ENCODE measurements at places on chromosomes 3 and 15.
A peak's percentile ranks its signal among the peaks of the same experiment; 100 is the strongest.

GRCh38 chr3:105807701-105808100, 61.1 kb downstream of the CBLB start:
- DNase-seq = no peak

- DNase-seq = peak; percentile 89
Measured at GRCh38 chr3:57544181-57545125, at the start of gene DNAH12. Gene DNAH12 (minus strand): TSS chr3:57544344. CDS start chr3:57542870, 1,474 bp downstream.

GRCh38 chr15:84595660-84596059, 5.1 kb upstream of the ZSCAN2 start:
- DNase-seq = no peak

GRCh38 chr3:101212730-101213129, 107.6 kb downstream of the IMPG2 start:
- no peak for DNase-seq

GRCh38 chr15:31598620-31599019, 272.0 kb downstream of the KLF13 start:
- DNase-seq = no peak

- DNase-seq = no peak
Measured at GRCh38 chr3:147118611-147119010, 287.7 kb downstream of the ZIC4 start.

GRCh38 chr3:171876680-171877147, 33.6 kb downstream of the TMEM212 start:
- DNase-seq = no peak

DNA sequence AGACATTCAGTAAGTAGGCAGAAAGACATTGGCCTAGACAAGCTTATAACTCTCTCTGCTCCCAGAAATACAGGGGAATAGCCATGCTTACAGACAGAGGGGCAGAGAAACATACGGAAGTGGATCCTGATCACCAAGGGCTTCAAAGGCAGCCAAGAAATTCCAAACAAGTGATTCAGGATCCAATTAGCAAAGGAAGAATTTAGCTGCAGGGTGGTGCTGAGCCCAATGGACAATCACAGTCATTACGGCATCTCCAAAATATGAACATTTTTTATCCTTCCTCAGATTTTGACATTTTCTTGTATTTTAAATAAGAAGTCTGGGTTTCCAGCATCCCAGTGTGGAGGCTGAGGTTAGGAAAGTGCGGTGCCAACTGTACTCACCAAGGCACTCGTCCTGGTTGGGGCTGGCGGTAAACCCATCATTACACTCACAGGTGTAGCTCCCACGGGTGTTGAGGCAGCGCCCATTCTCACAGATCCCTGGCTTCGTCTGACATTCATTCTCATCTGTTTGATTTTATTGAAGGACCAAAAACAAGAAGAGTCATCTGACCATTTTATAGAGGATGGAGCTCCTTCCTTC, 96.8 kb downstream of the DUT start:
- no peak for DNase-seq

DNA sequence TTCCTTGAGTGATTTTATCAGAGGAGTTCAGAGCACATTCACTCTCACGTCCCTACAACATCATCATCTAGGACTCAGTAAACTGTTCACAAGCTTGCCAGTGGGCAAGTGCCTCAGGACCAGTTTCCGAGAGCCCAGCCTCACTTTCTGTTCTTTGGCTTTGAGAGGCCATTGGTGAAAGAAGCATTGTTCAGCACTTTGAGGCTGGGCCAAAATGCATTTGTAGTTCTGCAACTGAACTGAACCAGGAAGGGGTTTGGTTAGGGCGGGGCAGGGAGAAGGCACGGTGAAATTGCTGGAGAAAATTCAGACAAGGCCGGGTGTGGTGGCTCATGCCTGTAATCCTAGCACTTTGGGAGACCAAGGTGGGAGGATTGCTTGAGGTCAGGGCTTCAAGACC, 222.1 kb upstream of the CHRM5 start:
- no peak for DNase-seq

GRCh38 chr15:75161106-75161916, 40.4 kb upstream of the C15orf39 start:
- no peak for DNase-seq

DNA sequence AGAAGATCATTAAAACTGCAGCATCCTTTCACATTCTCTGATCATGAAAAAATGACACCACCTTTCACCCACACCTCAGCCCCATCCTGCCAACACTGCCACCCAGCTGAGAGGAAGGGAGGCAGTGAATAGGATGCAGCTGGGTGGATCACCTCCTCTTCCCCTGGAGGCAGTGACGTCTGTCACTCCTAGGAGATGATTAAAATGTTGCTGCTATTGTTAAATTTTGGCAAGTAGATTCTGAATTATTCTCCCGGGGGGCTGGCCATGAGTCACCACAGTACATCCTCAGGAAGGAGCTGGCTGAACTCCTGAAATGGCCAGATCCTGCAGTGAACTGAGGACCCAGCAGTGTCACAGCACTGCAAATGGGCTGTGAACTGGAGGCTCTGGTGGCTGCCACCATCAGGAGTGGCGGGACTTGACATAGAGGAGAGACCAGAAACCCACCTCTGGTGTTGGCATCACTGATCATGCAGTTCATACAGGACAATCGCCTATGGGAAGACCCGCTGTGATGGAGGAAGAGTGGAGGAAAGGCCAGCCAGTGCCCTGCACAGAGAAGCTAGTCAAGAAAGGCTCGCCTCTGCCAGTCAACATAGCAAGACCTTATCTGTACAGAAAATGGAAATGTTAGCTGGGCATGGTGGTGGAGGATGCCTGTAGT, 199.1 kb downstream of the FAM43A start:
- no peak for DNase-seq

GRCh38 chr15:58694641-58695398, 54.7 kb downstream of the ADAM10 start:
- peak; percentile 6 for DNase-seq

GRCh38 chr3:42052132-42052483, 39.0 kb upstream of the TRAK1 start:
- DNase-seq = no peak
